Hematopoietic multipotent progenitor cell treated with erythropoietin and hydrocortisone succinate and interleukin-3 and kit ligand, for 17 days (in vitro differentiated cells): ENCODE measurements at places on chromosomes 6 and 20.

- DNase-seq = no peak
Observed at GRCh38 chr6:84222426-84222825, 5.0 kb downstream of the CEP162 start.

- no peak for DNase-seq
Observed at GRCh38 chr6:142786476-142786875, 158.5 kb downstream of the HIVEP2 start.

DNA sequence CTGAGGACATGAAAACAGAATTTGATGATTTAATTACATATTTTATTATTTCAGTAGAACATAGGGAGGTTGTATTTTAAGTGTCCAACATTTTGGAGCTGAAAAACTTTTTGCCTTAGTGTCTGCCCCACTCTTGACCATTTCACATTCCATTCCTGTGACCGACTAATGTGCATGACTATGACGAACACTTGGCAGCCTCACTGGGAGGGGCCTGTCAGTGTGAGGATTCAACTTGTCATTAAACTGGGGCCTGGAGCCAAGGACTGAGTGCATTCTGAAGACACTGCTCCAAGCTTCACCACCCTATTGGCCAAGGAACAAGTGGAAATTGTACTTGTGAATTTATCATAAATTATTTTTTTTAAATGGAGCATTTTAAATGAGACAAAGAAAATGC, 661.3 kb downstream of the BCKDHB start:
- no peak for DNase-seq

DNA sequence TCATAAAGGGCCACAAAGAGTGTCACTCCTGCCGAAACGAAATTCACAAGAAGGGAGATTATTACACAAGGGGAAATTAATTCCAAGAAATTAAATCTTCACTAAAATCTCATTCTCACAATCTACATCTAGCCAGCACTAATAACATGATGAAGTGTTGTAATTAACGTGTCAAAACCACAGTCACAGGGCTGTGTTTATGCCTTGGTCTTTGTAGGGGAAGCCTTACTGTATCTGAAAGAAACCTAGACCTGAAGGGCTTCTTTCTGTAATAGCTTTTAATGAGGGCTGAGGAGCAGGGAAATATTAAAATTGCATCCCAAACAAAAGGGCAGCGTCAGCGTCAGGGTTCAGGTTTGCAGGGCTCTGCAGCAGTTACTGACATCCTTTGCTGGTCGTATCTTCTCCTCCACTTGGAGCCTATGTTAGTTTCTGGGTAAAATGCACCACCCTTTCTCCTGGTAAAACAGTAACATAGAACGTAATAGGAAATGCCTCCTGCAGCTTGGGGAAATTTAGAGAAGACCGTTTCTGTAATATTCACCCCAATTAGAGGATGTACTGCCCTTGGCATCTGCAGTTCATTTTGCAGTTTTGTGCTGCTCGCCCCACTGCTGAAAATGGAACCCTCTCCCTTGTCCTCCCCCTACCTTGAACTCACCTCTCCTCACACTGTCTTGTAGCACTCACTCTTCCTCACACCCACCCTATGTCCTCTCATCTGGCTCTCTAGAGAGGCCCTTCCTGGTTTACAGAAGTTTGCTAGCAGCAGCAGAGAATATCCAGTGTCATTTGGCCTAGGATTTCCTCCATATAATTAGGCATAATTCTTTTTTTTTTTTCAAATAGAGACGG, 109.0 kb upstream of the TRAF3IP2 start:
- DNase-seq = no peak

- no peak for DNase-seq
Observed at GRCh38 chr20:33852626-33853506, 41.7 kb downstream of the CHMP4B start.

- no peak for DNase-seq
Observed at GRCh38 chr6:88616380-88616779, 347.0 kb downstream of the RNGTT start.

DNA sequence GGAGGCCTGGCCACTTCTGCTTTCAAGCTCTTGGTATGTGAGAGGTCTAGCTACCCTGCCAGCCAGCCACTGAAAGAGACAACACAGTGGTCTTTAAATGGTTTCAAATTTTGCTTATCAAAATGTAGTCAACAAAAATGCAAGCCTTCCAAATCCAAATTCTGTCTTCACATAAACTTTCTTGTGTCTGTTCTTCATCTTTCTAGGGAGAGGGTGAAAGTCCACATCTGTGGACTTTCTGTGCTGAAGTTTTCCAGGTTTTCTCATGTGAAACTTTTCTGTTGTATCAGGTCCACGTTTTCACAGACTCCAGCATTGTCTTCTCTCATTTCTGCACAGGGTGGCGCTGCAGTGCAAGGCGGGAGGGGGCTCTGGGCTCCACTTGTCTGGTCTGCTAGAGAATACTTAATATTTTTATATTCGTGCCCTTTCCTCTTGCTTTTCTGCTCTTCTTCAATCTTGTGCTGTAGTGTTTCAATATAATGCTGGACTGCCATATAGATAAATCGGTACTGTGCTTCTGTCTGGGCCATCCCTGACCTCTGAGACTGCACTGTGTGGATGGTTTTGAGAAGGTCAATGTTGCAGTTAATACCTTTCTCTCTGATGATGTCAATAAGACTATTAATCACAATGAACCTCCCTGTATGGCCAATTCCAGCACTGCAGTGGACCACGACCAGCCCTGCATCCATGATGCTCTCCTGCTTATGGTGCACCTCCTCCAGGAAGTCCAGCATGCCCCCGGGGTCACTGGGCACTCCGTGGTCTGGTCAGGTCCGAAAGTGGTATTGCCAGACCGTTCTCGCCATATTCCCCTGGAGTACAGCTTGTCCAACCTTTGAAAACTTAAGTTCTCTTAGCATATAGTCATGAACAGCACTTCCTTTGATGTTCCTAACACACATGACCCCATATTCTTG, 161.6 kb upstream of the TNFAIP3 start:
- no peak for DNase-seq

DNA sequence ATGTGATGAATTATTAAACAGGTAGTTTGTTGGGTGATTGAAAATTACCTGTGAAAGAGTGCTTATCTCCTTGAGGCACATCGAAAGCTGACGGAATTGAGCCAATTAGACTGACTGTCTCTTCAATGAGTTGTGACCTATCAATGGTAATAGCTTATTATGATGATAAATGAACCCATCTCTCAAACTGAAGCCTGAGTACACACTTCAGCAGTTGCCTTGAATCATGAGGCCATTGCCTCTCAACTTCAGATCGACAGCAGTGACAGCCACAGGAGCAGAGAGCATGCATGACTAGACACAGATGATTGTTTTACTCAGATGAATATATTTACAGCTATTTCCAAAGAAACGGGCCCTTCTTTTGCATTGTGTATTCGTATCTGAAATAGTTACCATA, 323.9 kb downstream of the LAMA2 start:
- no peak for DNase-seq

DNA sequence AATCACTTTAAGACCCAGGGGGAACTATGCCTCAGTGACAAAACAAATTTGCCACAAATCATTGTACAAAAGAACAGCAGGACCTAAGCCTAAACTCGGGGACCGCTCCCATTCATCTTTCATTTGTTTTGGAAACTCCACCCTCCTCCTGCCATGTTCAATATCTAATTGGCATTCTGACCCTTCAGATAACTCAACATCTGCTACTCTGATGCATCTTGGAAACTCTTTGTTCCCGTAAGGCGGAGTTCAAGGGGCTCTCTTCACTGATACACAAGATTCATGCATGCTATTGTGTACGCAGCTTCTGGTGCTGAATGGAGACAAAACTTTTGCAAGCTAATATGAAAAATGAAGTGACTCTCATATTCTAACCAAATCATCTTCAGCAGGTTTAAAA, 187.6 kb downstream of the ZFP64 start:
- no peak for DNase-seq

GRCh38 chr20:64079273-64080012, at the start of gene RGS19:
RGS19 (minus strand) TSS chr20:64079518; CDS start chr20:64076886, 2,632 bp downstream.
- no peak for DNase-seq

GRCh38 chr20:54195483-54196472, 12.1 kb upstream of the PFDN4 start:
- DNase-seq = no peak
